Midbrain (tissue), 1 donor: ENCODE measurements at places on chromosomes 5 and 9.

DNA sequence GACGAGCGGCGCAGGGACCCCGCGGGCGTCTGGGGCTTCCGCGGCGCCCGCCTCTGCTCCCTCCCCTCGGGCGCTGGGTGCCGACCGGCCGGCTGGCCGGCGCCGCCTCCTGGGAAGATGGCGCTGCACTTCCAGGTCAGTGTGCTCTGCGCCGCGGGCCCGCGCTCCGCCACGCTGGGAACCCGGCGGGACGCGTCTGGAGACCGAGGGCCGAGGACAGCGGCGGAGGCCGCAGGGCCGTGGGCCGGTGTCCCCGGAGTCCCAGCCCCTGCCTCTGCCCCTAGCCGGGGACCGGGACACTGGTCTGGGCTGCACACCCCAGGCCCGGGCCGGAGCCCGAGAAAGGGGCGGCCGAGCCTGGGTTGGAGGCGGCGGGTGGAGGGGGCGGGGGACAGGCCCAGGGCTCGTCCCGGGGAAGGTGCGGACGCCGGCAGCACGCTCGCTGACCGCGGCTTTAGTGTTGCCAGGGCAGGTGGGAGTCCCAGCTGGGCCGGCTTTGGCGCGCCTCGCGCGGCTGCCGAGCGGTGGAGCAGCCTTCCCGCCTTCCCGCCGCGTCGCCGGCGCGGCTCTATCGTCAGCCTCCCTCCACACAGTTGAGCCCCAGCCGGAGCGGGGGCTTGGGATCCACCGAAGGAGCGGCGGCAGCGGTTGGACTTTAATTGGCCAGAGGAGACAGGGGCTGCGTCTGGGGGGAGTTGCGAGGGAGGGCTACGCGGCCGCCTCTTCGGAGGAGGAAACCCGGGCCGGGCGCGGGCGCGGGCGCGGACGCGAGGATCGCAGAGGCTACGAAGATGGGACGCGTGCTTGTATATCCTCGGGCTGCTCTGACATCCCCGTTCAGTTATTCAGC lies at the start of gene RANBP17:
RANBP17 (plus strand) TSS at position 102 of the 850 bp plus-strand sequence.
- peak; percentile 11 for DNase-seq

DNA sequence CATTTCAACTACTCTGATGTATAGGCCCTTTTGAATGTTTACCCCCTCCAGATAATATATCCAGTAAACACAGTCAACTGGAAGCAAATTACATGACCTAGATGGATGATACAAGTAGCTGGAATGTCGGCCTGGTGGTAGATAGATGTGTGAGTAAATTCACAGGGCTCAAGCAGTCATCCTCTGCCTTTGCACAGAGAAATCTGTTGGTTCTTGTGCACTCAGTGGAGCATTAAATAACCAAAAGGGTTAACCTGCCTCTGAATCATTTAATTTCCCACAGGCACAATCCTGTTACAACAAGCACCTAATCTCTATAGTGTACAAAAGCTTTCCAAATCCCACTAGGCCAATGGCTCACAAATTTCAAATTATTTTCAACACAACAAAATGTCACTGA lies 668.3 kb downstream of the DNAH5 start:
- DNase-seq = no peak

DNA sequence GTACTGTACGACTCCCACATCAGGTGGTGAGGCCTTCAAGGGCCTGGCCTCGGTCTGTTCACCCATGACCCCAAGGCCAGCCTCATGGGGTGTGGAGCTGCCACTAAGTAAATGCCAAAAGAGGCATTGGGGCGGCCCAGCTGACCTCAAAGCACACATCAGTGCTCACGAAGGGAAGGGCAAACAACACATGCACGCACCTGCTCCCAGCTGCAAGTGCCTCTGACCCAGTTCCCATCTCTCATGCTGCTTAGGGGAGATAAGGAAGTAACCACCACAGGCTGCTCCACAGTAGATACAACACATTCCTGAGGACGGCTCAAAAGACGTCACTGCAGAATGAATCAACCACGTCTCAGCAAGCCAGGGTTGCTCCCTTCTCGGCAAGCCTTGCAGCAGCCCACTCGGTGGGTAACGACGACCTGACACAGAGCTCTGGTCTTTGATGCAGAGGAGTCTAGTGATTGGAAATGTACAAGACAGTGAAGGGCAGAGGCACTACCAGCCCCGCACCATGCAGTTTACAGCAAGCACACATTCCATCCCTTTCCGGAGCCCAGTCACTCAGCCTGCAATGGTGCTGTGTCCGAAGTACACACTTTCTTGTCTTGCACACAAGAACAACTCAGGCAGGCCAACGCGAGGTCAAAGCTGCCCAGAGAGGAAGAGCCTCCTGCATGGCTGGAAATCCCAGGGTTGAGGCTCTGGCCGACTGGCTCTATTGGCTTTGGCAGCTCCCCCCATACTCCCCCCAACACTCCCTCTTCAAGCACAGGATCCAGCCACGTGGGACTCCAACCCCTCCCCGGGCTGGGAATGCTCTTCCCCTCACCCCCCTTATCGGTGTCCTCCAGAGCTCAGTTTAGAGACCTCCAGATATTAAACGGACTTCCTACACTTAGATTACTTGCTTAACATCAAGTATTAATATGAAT lies 31.8 kb downstream of the FABP6 start:
- no peak for DNase-seq

GRCh38 chr5:9182899-9183695 lies 362.8 kb downstream of the SEMA5A start:
- DNase-seq = no peak

- DNase-seq = no peak
These were observed 157.5 kb upstream of the HAPLN1 start for GRCh38 chr5:83877911-83878706.

- DNase-seq = peak; percentile 49
These were observed 95.8 kb downstream of the PLPP1 start for GRCh38 chr5:55438998-55439397.

DNA sequence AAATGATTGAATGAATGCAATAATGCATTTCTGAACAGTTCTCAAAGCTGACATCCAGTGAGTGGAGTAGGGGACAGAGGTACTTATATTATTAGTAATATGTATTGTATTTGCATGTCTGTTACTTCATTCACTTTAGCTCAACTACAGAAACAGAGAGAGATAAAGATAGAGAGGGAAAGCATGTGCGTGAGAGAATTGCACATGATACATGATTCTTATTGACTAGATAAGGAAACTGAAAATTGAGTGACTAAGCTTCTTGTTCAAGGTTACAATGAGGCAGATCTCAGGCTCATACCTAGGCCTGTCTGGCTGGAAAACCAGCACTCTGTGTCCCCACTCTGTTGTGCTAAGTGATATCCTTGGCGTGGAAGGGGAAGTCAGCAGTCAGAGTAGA lies 337.7 kb upstream of the KLF4 start:
- no peak for DNase-seq

DNA sequence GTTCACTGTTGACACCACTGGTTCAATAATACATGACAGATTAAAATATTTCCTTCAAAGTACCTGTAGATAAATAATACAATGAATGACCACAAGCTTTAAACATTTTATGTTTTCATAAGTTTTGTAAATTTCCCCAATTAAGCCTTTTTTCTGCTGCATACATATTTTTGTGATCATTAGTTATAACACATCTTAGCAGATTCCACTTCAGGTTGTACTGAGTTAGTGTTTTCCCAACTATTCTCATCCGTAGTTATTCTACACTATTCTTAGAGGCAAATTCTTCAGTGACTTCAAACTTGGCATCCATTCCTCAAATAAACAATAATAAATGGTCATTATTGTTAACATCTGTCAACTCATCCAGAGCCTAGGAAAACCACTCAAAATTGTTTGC lies 100.9 kb downstream of the NRG2 start:
- no peak for DNase-seq

DNA sequence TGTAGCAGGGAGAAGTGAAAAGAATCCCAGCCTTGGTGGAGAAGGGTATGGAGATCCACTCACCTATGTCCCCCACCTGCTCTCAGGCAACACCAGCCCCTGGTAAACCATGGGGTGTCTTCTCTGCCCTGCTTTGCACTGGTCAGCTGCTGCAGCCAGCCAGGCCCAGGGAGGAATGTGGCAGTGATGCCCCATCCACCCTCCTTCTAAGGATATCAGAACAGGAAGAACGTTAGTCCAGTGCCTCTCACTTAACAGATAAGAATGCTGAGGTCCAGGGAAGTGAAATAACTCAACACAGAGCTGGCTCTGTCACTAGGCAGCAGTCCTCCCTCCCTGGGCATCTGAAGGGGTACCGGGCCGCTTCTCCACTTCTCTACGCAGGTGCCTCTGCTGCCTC lies 9.7 kb upstream of the PPIC start:
- DNase-seq = no peak

GRCh38 chr5:51622161-51622790 lies 239.0 kb downstream of the ISL1 start:
- DNase-seq = no peak

DNA sequence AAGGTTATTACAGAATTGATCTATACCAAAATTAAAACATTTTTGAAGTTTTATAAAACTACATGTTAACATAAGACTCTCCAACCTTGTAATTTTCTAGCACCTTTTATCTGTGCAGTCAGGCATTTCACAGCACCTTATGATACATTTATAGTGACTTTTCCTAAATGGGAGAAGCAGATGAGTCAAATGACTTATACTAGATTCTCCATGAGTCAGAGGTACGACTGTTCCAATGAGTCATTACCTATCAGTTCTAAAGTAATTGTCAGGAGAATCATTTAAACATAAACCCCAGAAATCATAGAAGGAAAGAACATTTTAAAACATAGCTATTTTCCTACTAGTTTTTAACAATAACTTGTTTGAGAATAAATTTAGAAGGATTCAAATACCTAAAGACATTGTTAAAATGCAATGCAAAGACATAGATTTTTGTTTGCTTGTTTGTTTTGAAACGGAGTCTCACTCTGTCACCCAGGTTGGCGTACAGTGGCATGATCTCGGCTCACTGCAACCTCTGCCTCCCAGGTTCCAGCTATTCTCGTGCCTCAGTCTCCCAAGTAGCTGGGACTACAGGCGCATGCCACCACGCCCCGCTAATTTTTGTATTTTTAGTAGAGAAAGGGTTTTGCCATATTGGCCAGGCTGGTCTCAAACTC lies 34.7 kb upstream of the DMXL1 start:
- DNase-seq = no peak

DNA sequence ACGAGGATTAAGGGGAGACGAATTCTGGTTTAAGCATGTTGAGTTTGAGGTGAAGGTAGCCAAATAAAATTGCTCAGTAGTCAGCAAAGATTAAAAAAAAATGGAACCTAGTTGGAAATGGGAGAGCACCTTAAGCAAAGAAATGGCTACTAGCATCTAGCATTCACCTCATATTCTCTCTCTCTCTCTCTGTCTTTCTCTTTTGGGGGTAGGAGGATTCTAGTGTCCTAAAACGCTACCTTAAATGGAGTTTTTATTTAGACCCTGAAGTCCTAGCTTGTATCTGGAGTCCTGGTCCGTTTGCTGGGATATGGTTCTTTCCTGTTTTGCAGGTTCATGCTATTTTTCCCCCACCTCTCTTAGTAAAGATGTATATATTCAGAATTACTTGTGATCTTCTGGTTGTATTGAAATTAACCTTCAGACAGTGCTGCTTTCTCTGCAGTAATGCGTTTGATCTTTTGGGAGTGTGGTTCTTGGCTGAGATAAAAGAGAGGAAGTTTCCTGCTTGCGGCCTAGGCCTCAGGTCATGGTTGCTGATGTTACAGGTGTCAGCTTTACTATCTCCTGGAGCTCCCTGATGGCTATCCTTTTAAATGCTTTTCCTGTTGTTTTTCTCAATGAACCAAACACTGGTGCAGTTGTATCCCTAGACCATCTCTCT lies 8.0 kb downstream of the TGFBR1 start:
- DNase-seq = no peak

GRCh38 chr9:112867275-112867991 lies 23.2 kb downstream of the SLC46A2 start:
- no peak for DNase-seq

DNA sequence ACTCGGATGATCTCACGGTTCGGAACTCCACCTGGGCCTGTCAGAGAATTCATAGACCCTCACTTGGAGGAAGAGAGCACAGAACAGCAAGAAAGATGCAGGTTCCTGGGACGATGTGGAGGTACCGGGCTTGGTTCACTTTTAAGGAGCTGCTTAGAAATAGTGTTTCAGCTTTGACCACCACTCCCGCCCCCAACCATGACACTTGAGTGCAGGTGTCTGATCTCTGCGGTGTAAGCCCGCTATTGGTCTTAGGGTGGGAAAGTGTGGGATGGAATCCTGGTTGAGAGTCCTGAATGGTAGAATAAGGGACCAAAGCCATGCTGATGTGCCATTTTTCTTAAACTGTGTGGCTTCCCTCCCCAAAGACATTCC lies 97.2 kb upstream of the LMX1B start:
- no peak for DNase-seq

DNA sequence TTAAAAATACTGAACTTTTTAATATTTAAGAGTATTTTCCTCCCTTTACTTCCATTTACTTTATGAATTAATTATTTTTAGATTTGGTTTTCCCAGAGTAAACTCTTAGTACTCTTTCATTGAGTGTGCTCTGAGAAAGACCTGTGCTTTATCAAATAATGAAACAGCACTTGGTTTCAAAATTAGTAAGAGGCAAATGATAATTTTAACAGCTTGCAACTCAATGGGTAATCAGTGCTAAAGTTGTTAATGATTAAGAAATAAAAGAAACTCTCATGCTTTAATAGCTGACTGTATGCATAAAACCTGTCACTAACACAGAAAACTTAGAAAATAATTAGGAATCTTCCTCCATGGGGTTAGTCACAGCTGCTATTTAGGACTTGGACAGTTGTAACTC lies 244.4 kb downstream of the RFX3 start:
- no peak for DNase-seq

DNA sequence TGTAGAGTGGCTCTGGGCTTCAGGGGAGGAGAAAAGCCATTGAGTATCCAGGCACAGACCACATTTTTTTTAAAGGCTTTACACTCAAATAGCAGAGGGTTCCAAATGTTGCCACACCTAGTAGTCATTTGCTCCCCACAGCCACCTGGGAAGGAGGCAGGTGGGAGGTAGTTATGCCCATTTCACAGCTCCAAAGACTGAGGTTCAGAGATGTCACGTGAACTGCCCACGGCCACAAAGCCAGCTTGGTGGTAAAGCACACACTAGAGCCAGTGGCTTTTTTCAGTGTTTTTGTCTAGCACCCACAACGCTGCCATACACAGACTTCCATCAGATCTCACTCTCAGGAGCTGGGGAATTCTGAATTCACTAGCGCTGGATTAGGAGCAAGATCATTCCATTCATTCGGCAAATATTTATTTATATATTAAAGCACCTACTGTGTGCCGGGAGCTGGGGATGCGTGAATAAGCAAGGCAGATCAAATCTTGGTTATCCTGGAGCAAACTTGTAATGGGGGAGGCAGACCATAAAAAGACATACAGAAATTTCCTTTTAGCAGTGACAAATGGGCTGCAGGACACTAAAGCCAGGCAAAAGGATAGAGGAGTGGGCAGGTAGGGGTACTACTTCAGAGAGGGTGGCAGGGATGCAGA lies 7.4 kb downstream of the WHRN start:
- no peak for DNase-seq

DNA sequence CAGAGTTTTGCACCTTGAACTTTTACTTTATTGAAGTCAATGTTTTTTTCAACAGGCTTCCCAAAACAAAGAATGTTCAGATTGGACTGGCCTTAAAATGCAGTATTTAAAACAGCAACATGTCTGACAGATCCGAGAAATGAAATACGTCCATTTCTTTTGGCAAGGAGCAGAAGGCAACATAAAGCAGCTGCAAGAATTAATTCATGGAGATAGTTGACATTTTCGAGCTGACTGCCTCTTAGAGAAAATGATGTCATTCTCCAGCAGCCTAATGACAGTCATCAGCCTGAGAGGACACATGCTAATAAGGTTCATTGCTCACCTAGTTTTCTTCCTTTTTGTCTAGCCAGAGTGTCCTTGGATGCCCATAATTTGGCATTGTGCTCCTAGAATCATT lies 232.2 kb upstream of the SEMA6A start:
- DNase-seq = no peak
